HT-29 (cell line): ENCODE measurements at places on chromosomes 3 and 15.

DNA sequence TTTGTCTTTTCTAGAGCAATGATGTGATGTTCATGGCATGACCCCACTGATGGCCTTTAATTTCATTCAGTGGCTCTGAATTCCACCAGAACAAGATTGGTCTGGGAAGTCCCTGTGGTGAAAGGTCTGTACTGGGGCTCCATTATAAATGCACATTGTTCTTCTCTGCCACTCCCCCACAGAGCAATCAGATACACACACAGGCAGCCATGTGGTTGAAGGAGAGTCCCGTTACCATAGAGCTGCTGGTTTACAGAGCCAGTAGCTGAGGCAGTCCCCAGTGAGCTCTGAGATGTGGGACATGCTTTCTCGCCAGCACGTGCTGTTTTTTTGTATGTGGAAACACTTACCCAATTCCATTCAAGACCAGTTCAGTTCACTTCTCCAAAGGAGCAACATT lies 172.7 kb upstream of the TRIM42 start:
- DNase-seq: no peak

- no peak for DNase-seq
These were observed 19.9 kb upstream of the C3orf62 start for GRCh38 chr3:49296781-49297411.

DNA sequence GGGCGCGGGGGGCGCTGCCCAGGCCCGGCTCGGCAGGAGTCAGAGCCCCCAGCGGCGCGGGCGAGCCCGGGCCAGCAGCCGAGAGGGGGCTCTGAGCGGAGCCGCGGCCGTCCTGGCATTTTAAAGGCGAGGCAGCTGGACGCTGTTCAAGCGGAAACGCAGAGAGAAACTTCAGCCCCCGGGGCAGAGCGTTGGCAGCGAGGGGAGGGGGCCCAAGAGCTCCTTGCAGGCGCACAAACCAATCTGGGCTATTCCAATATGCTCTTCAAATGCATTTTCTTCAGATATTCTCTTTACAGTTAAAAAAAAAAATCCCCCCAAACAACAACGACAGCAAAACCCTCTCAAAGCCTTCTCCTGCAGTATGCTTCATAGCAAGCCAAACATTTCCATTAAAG lies at the start of gene CTXND1:
TSS of gene CTXND1 (minus strand) at position 93 of the 398 bp plus-strand sequence. CDS start 50,264 bp downstream, outside the sequence.
- DNase-seq: no peak

DNA sequence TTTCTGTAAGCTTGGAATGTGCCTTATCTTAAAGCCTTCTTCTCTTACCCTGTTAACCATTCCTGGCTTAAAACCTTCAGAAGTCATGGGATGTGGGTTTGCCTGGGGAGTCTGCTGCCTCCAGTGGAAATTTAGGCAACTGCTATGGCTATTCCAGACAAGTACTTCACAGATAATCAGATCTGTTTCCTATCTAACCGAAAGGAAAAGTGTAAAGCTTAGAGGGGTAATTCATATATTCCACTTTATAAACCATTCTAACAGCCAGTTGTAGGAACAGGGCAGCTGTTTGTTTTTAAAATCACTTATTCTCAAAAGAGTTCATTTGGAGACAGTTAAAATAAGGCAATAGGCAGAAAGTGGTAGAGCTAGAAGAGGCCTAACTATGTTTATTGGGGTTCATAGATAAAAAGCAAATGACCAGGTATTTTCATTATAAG lies 219.9 kb downstream of the TCF12 start:
- DNase-seq: peak; percentile 79

- no peak for DNase-seq
These were observed 41.0 kb upstream of the ZNF280D start for GRCh38 chr15:56774356-56774755.

- DNase-seq: no peak
These were observed 70.0 kb upstream of the SKOR1 start for GRCh38 chr15:67755264-67755663.

- DNase-seq: no peak
These were observed 26.1 kb downstream of the NCBP2 start for GRCh38 chr3:196916221-196916620.

GRCh38 chr3:117104792-117105191 lies 395.2 kb downstream of the TUSC7 start:
- DNase-seq: no peak

GRCh38 chr3:78873641-78874040 lies 894.2 kb downstream of the ROBO1 start:
- no peak for DNase-seq

DNA sequence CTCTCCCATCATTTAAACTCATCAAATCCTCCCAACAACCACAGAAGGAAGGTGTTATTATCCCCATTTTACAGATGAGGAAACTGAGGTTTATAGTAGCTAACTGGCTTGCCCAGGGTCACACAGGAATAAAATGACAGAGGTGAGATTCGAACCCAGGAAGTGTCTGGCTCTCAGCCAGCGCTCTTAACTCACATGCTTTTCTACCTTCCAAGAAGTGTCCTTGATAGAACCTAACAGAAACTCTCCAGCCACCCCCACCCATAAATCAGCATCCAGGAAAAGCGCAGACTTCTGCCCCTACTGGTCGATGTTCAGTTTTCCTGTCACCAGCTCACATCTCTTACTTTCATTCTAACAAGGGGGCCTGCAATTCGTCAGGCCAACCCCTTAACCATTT lies 51.7 kb downstream of the SPATA12 start:
- peak; percentile 15 for DNase-seq

DNA sequence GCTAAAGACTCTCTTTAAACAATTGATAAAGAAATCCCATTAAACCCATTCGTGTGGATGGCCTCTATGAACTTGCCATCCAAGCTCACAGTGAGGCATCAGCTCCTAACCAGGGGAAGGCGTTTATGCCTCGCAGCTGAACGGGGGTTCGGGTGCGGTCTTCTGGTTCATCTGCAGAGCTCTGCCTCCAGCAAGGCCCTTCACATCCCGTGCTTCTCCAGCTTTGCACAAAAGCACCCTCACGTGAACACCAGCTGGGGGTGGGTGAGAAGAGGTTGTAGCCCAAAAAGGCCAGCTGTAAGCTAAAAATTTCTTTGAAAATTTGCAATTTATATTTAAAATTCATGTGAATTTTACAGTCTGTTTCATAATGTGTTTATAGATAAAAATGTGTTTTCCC lies 39.5 kb upstream of the ZNF148 start:
- DNase-seq: no peak

DNA sequence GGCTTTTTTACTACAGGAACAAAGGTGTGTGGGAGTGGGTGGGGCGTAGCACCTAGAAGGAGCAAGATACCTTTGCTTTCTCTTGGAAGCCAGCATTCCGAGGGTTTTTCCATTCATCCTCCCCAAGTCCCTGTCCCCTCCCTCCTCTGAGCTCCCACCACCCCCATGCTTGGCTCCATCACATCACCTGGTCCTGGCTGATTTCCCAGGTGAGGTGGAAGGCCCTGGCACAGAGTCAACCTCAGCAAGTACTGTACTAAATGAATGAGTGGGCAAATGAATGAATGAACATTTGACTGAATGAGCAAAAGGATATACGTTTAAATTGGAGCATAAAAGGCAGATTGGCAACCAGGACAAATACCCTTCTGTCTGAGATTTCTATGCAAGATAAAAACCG lies 45.4 kb downstream of the DZIP1L start:
- DNase-seq: no peak

- DNase-seq: no peak
These were observed 418.1 kb downstream of the OCA2 start for GRCh38 chr15:27681038-27681437.

- no peak for DNase-seq
These were observed 113.5 kb downstream of the TNIK start for GRCh38 chr3:171346582-171347300.

- no peak for DNase-seq
These were observed 89.0 kb downstream of the VGLL4 start for GRCh38 chr3:11554666-11555065.

DNA sequence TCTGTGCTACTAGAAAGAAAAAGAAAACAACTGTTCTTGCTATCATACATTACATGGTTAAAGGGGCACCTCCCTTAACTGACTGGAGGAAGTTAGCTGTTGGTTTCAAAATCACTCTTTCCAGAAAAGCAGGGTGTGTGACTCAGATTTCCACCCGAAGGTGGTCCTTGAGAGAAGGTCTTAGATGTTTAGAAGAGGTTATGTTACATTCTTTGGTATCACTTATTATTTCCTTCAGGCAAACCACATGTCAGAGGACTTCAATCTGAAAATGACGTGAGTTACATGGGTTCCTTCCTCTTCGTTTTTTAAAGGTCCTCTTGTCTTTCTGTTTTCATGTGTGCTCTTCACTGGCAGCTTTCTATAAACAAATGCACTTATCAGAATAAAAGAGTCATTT lies 307.9 kb upstream of the CBLB start:
- no peak for DNase-seq

- no peak for DNase-seq
These were observed 7.4 kb downstream of the SLC6A11 start for GRCh38 chr3:10823516-10823818.

DNA sequence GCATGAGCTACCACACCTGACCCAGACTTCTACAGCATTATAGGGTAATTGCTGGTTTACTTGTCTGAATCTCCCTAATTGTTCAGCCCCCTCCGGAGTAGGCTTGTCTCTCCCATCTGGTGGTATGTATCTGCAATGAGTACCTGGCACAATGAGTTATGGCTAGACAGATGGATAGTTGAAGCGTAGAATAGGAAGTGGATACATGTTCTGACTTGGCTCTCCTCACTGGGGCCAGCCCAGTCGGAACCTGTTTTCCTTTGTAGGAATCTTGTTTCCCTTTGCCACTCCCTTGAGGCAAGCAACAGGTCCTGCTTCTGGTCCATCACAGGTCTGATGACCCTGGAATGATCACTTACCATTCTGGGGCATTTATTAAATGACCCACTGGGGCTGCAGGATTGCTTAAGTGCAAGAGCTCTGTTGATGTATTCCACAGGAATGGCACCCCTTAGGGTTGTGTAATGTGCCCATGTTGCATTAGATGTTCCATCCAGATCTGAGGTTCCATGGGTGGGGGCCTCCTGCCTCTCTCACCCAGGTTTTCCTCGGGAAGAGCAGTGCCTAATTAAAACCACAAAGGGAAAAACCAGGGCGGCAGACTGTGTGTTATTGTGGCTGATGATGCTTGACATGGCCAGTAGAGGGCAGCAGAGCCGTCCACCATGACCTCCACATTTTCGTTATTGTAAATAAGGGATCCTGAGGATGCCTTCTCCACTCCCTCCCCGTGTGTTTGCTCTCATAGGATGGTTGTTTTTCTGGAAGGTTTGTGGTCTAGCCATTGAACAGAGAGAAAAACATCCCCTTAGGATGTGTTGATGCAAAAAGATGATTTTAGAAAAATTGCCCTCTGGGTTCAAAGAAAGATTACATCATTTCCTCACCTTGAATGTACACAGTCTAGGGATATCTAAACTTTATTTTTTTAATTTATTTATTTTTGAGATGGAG lies 58.0 kb downstream of the CMTM8 start:
- DNase-seq: peak; percentile 68

- no peak for DNase-seq
These were observed 148.5 kb downstream of the DUT start for GRCh38 chr15:48479751-48480150.
